ENCODE measurements at places on chromosomes 12 and 14. TPM values are rescaled to one million over a fixed set of nuclear protein-coding genes. Genes with fewer than 3 reads are reported as not detected.

Gene OLR1
- total RNA-seq: 0.55 TPM

Gene ANGEL1
- 9.3 TPM for total RNA-seq

Gene INTS13
- total RNA-seq: 24.4 TPM

GRCh38 chr12:116431677-116432300, 127.4 kb upstream of the MAP1LC3B2 start:
- DNase-seq: no peak

DNA sequence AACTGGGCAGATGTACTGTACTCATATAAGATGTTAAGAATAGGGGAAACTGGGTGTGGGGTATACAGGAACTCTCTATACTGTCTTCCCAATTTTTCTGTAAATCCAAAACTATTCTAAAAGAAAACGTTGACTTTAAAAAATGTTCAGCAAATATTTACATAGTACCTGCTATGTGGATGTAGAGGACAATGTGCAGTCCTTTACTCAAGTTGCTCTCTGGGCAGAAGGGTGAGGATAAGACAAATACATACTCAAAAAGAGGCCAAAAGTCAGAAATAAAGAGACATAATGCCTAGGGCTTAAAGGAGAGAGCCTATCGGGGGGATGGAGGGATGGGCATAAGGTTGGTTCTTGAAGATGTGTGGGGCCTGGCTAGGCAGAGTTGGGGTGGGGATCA, 44.7 kb downstream of the PPP1R36 start:
- no peak for DNase-seq

- DNase-seq: peak; percentile 21
Observed at GRCh38 chr14:70359076-70359424, 433 bp downstream of the COX16 start.

GRCh38 chr12:58069268-58069963, 128.0 kb downstream of the ATP23 start:
- no peak for DNase-seq

GRCh38 chr12:65765436-65765813, 58.9 kb upstream of the HMGA2 start:
- DNase-seq: no peak

Measured in left ventricle myocardium inferior (tissue), 1 donor.